ENCODE measurements at places on chromosomes 4 and X.

GRCh38 chr4:69025191-69025998, 70.9 kb upstream of the UGT2B7 start:
- DNase-seq = no peak

DNA sequence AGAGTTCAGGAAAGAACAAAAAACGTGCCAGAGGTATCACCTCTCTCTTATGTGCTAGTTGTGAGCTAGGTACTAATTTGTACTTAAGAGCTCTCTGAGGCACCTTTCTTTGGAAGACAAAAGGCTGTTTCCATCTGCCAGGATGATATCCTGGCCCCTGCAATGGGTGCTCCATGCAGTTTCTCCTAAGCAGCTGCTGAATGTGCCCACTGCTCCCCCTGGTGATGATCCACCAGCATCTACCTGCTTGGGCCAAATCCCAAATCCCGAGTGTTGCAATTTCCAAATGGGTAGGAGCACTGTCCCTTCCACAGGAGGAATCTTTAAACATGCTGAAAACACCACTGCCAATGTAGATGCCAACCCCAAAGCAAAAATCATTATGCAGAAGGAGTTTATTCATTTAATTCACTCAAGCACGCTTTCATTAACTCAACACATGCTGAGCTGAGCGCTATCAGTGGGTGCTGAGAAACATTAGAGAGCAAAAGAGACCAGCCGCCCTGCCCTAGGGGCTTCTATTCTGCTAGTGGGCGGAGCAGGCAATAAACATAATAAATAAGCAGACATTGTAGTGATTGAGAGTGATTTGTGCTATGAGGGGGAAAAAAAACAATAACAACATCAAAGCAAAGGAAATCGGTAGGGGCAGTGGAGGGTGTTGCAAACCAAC, 69.6 kb upstream of the C4orf50 start:
- no peak for DNase-seq

GRCh38 chr4:156118507-156119220, 165.0 kb upstream of the CTSO start:
- DNase-seq = no peak

DNA sequence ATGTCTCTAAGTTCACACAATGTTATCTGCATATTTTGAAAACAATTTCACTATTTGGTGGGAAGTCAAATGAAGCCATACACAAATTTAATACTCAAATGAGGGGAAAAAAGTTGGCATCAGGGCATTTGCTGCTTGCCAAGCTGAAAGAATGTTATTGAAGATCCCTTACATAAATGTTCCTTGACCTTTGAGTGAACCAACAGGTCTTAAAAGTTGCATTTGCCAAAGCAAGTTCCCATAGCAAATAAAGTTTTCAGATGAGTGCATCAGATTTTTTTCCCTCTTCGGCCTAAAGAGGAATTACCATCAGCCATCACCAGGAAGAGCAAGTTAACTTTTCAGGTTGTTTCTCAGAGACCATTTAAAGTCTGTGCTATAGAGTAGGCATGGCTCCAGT, 115.9 kb downstream of the COX18 start:
- DNase-seq = no peak

DNA sequence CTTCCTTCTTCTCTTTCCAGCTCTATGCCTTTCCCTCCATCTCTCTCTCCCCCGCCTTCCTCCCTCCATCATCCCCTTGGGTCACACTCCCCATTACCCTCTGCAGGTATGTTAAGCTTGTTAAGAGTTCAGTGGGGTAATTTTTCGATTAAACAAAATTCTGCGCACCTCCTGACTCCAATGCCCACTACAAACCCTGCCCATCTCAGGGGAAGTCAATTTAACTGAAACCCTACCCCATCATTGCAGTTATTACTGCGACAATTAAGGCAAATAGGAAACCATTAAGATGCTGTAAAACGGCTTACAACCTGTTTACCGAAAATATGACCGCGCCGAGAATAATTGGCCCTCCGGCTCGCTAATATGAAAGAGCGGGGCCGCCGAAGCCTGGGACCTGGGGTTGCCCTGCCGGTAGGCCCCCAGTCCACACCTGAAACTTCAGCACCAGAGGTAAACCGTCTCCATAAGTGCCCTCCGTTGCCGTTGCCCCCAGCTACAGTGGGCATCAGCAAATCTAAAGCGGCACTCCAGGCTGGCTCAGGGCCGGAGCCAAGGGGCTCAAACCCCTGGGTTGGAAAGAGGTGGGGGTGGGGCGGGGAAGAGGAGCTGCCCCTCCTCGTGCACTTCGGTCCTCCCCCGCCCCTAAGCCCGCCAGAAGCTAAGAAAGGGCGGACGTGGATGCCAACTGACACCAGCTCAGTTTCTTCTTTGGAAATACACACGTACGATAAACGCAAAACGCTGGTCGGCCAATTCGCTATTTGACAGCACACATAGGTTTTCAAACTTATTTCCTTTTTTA, 4.8 kb downstream of the ARX start:
- no peak for DNase-seq

GRCh38 chrX:131298036-131298435, 8.9 kb upstream of the IGSF1 start:
- no peak for DNase-seq

- DNase-seq = no peak
Observed at GRCh38 chr4:3835527-3836405, 69.6 kb downstream of the ADRA2C start.

GRCh38 chr4:140753329-140753728, 2.9 kb downstream of the TBC1D9 start:
- DNase-seq = no peak

- peak; percentile 8 for DNase-seq
Observed at GRCh38 chrX:55907968-55908607, 190.5 kb downstream of the RRAGB start.

- no peak for DNase-seq
Observed at GRCh38 chrX:24574743-24575142, 72.4 kb downstream of the PCYT1B start.

GRCh38 chrX:19569121-19569805, 54.0 kb upstream of the MAP3K15 start:
- DNase-seq = no peak

GRCh38 chrX:51891821-51892551, 1.4 kb upstream of the MAGED1 start:
- no peak for DNase-seq

DNA sequence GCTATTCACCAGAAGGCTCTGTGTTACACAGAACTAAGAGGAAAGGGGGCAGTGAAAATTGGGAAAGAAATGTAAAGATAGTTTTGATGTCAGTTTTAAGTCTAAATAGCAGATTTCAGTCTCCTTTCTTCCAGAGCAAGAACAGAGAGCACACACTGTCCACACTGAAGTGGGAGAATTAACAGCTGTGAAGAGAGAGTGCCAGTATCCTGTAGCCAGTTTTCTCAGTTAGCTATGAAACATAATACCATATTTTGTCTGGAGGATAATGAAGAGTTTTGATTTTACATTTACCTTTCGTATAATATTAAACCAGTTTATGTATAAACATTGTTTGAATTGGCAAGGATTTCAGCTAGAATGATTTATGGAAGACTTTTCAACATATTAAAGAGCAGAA, 35.1 kb downstream of the FBXO8 start:
- no peak for DNase-seq

- no peak for DNase-seq
Observed at GRCh38 chrX:129932821-129933321, 26.9 kb downstream of the UTP14A start.

DNA sequence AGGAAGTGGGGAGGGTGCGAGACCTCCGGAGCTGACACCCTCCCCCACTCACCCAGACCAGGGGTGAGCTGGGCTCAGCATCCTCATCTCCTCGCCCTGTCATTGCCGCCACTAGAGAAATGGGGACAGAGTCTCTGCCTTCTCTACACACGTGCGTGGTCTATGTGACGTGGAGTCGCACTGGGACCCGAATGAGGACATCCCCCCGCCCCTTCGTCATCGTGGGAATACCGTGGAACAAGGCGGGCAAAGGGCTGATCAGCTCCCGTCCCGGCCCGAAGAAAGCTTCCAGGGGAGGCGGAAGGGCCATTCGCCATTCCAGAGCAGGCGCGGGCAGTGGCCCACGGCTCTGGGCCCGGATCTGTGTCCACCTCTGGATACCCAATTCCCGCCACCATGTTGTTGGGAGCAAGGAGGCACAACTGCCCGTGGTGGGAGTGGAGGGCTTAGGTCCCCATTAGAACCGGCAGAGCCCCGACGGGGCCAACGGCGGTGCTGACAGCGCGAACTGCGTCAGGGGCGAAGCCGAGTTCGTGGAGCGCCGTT, 12.0 kb downstream of the HMX1 start:
- DNase-seq = no peak

DNA sequence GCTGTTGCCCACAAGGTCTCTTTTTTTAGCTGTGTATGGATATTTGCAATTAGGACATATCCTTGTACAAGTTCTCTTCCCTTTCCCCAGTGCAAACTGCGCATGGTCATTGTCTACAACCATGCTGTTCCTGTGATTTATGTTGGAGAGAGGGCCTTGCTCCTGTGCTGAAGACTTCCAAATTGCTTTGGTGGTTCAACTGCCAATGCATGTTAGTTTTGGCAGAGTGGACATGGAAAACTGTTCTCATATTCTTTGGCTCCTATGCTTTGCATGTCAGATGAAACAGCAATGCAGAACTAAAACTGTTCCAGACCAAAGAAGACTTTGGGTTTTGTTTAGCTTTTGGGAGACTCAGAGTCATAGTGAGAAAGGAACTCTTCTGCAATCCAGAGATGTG, 148.8 kb upstream of the EDNRA start:
- DNase-seq = no peak

DNA sequence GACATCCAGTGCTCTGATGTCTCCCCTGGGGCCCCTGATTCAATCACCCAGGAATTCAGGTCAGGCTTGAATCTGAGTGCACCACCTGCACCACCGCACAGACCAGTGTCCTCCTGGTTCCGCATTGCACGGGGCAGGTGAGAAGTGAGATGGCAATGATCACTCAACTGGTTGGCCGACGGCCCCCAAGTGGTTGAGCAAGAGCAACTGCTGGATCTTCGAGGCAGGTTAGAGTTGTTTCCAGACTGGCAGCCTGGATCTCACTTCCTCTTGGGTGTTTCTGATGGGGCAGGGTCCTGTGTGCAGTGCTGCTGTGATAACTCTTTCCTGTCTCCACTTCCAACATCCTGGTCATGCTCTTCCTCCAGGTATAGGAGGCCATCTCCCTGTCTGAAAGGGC, 50.4 kb downstream of the C4orf50 start:
- DNase-seq = no peak

GRCh38 chr4:41865306-41865980, 69.8 kb upstream of the TMEM33 start:
- no peak for DNase-seq

GRCh38 chr4:84583876-84584380, 1.0 kb downstream of the CDS1 start:
- no peak for DNase-seq

DNA sequence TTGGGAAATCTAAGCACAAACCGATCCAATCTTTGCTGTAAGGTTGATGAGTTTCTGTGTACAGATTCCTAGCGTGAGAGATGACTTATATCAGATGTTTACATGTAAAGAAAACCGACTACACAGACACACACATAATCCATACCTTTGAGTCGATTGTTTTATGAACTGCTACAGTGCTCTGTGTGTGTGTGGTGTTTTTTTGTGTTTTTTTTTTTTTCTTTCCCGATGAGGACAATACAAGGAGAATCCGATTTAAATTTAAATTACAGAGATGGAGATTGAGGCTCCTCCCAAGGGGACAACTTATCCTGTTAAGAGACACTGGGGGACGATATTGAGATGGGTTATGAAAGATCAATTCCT, 461 bp upstream of the SLC9A6 start:
- no peak for DNase-seq

- DNase-seq = no peak
Observed at GRCh38 chrX:37420756-37421155, 71.6 kb downstream of the PRRG1 start.

- no peak for DNase-seq
Observed at GRCh38 chr4:38004887-38005286, 44.7 kb downstream of the PTTG2 start.

DNA sequence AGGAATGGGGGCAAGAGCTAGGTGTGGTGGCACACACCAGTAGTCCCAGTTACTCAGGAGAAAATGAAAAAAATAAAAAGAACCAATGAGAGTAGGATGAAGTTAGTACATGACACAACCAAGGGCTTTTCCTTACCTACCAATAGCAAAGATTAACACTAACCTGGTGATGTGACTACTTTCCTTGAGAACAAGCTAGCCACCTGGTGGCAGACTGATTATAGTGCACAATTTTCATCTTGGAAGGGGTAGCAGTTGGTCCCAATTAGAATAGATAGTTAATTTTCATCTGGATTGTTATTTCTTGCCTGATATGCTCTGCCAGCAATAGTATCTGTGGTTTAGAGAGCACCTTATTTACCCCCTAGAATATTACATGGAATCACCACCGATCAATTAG, 1216.8 kb upstream of the PABPC4L start:
- no peak for DNase-seq

DNA sequence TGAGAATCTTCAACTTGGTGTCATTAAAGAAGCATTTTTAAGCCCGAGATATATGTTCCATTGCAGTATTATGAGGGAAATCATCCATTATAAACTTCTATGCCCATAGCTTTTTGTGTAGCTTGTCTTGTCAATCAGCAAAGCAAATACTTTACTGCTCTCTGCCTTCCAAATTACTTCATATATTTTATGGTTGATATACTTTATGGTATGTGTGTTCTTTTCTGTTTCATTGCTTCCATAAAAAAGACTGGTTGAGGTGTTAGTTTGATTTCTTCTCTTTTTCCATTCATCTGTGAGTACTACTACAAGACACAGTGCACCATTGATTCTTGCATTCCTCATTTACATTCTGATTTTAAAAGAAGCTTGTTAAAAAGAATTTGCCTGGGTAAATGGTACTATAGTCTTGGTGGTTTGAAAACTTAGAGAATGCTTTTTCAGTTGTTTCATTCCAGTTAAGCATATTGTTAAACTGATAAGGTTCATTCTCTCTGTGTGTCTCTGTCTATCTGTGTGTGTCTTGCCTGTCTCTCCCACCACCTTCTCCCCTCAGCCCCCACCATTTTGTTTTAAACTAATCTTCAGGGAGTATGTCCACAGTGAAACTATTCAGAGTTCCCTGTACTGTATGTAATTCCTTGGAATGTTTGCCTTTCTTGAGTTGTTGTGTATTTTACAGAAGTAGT, 27.1 kb downstream of the STAG2 start:
- no peak for DNase-seq

- DNase-seq = no peak
Observed at GRCh38 chr4:56229947-56230346, 157.3 kb downstream of the AASDH start.

DNA sequence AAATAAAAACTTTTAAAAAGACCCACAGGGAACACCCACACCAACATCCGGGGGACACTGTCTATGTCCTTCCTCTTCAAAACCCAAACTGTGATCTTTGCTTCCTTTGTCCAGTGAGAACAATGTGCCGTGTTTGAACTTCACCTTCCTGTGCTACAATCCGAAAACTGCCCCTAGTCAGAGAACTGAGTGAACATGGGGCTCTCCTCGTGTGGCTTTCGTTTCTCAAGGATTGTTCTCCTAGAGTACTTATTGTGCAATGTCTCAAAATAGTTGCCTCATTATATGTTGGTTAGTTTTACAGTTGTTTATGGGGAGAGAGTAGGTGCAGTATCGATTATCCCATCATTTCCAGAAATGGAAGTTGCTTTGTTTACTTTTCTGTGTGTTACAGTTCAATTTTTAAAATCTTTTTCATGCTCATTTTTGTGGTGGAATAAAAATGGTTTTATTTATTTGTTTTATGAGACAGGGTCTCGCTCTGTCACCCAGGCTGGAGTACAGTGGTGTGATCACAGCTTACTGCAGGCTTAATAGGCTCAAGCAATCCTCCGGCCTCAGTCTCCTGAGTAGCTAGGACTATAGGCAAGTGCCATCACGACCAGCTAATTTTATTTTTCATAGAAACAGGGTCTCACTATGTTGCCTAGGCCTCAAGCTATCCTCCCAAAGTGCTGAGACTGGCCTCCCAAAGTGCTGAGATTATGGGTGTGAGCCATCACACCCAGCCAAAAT, 29.9 kb downstream of the RBMX start:
- no peak for DNase-seq
